ENCODE measurements at places on chromosomes 12 and 14.

DNA sequence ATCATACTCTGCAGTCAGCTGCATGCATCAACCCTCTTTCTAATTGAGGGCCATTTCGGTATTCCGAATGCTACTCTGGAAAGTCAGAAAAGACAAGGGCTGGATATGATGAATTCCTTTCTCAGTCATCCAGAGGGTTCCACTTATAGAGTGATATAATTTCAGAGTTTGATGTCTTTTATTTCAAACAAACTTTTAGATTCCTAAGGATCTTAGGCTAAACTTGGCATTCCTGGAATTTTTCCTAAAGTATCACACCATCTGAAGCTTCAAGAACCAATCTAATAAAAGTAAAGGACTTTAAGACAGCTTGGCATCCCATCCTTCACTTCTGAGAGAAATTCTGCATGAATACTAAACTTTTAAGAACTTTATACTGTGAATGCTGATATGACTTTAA, 69.3 kb upstream of the KCNJ8 start:
- no peaks in the 10 kb centered on the region for H3K36me3 ChIP-seq
- no peak overlapping the region for H3K4me3 ChIP-seq
- H3K27ac ChIP-seq, result no peak overlapping the region
- H3K4me1 ChIP-seq, result no peaks in the 10 kb centered on the region
- H3K27me3 ChIP-seq, result no peaks in the 10 kb centered on the region
- DNase-seq, result no peak

GRCh38 chr14:63996625-63997220, 143.9 kb downstream of the SYNE2 start:
- peaks cover 12% of the 10 kb centered on the region for H3K36me3 ChIP-seq
- H3K27me3 ChIP-seq, result no peaks in the 10 kb centered on the region
- no peak for DNase-seq
- no peak overlapping the region for H3K4me3 ChIP-seq
- no peak overlapping the region for H3K27ac ChIP-seq
- no peaks in the 10 kb centered on the region for H3K4me1 ChIP-seq

DNA sequence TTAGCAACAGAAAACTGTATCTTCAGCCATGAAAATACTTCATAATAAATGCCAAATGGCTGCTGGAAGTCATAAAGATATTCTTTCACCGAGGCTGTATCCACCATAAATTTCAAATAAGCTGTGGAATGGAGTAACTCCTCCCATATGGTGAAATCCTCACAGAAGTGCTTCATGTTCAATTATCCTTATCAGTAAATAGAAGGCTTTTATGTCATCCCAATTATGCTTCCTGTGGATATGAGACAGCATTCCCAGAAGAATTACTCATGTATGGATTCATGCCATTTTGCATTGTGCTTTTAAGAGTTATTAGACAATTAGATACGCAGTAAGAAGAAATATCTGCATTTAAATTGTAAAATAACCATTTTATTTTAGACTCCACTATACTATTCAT, 99.0 kb downstream of the RTN1 start:
- no peak for DNase-seq
- no peak overlapping the region for H3K27ac ChIP-seq
- H3K4me1 ChIP-seq, result no peaks in the 10 kb centered on the region
- H3K36me3 ChIP-seq, result no peaks in the 10 kb centered on the region

DNA sequence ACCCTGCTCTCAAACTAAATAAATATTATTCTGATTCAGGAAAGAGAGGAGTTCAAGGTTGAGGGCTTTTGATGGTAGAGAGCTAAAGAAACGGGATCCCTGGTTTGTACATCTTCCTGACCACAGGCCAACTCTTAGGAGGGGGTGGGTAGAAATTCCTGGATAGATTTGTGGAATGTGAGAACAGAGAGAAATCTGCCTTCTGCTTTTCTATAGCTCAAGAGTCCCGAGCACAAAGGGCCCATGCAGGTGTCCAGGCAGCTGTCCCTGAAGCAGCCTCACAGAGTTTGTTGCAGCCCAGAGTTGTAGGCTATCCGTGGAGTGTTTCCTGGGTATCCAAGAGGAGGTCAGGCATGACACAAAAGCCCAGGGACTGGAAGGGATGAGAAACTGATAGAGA, 198.6 kb downstream of the BCAT1 start:
- no peak for DNase-seq
- H3K36me3 ChIP-seq, result no peaks in the 10 kb centered on the region
- H3K27me3 ChIP-seq, result no peaks in the 10 kb centered on the region
- no peak overlapping the region for H3K27ac ChIP-seq

DNA sequence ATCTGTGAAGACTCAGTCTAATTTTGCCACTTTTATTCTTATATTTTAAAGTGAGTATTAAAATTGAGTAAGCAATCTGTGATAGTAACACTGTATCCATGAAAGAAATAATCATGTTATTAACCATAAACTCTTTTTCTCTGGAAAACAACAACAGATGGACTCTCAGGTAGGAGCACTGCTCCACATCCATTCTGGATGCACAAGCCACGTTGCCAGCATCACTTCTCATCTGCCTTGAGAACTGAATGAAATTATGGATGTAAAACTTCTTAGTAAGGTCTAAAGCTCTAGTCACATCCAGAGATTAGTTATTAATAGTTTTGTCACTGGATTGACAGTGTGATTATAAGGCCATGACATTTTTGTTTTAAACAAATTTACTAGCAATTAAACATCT, 489.1 kb upstream of the SYT1 start:
- H3K4me3 ChIP-seq, result no peak overlapping the region
- H3K4me1 ChIP-seq, result no peaks in the 10 kb centered on the region
- no peak overlapping the region for H3K27ac ChIP-seq
- H3K27me3 ChIP-seq, result no peaks in the 10 kb centered on the region

GRCh38 chr14:41607966-41608663, 1.4 kb downstream of the LRFN5 start:
- DNase-seq, result no peak
- no peaks in the 10 kb centered on the region for H3K36me3 ChIP-seq
- no peak overlapping the region for H3K27ac ChIP-seq
- H3K4me3 ChIP-seq, result no peak overlapping the region

DNA sequence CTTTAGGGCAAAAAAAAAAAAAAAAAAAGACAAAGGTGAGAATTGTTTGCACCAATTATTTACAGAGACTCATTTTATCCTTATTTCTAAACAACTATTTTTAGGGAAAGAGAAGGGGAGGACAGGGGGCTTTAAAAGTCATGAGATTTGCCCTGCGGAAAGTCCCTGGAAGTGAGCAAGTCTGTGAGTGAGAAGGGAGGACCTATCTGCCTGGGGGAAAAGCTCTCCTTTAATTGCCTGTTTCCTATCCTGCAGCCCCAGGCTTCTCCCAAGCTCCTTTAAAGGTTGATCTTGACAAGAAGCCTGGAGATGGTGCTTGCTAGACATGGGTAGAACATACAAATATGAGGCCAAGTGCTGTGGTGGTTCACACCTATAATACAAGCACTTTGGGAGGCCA, 8.3 kb upstream of the CHST11 start:
- no peaks in the 10 kb centered on the region for H3K27me3 ChIP-seq
- no peaks in the 10 kb centered on the region for H3K36me3 ChIP-seq
- H3K4me1 ChIP-seq, result no peaks in the 10 kb centered on the region
- H3K27ac ChIP-seq, result no peak overlapping the region

DNA sequence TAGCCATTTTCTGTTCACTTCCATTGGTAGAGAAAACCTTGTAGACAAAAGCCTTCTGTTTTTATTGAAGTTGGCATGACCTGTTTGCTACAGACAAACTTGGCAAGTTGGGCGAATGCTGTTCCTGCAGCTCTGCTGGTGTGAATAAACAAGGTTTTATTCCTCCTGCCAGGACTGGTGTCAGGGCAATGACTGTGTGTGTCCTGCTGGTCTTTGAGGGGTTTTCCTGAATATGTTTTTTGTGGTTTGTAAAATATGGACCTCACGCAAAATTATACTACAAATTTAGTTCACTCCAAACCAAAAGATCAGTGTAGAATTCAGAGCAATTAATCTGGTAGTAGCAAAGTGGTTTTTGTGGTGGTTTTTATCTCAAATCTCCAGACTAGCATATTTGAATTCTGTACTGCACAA, 140.8 kb downstream of the ERC1 start:
- peaks cover 27% of the 10 kb centered on the region for H3K4me1 ChIP-seq
- DNase-seq, result no peak
- no peaks in the 10 kb centered on the region for H3K27me3 ChIP-seq
- no peak overlapping the region for H3K4me3 ChIP-seq
- no peaks in the 10 kb centered on the region for H3K36me3 ChIP-seq

GRCh38 chr12:31629756-31630732, 29.4 kb upstream of the ETFBKMT start:
- H3K27ac ChIP-seq, result no peak overlapping the region
- DNase-seq, result no peak
- no peaks in the 10 kb centered on the region for H3K36me3 ChIP-seq
- H3K4me1 ChIP-seq, result peaks cover 4% of the 10 kb centered on the region
- H3K27me3 ChIP-seq, result no peaks in the 10 kb centered on the region
- H3K4me3 ChIP-seq, result no peak overlapping the region

DNA sequence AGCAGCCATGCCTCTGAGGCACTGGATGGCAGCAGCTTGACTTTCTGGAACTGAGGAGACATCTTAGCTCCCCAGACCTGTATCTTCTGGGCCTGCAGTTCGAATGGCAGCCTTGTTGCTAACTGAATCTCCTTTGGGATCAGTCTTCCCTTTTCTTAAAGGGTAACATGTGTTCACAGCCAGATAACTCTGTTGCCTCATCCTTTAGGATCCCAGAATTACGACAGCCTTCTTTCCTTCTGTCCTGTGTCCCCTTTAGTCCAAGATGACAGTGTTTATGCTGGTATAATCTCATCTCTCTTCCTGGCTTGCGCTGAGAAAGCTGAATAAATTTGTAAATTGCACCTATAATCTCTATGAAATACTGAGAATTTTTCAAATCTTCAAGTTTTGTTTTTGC, 9.1 kb upstream of the ERC1 start:
- no peaks in the 10 kb centered on the region for H3K36me3 ChIP-seq
- H3K4me3 ChIP-seq, result no peak overlapping the region
- peaks cover 7% of the 10 kb centered on the region for H3K4me1 ChIP-seq
- H3K27me3 ChIP-seq, result no peaks in the 10 kb centered on the region
- H3K27ac ChIP-seq, result no peak overlapping the region

DNA sequence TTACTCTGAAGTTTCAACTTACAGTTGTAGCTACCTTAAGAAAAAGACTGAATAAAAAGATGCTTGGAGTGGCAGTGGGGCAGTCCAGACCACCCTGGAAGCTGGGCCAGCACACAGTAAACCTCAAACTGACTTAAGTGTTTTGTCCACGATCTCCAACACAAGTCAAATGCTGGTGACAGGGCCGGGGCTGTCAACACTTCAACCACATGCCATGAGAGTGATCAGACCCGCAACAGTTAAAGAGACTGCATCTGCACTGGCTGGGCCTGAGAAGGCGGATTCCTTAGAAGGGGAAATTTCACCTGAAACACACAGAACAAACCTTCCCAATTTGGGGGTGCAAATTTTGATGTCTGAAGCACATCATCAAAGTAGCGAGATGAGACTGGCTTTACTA, 223.5 kb upstream of the CAND1 start:
- H3K27me3 ChIP-seq, result peaks cover 56% of the 10 kb centered on the region
- H3K27ac ChIP-seq, result no peak overlapping the region
- DNase-seq, result no peak

GRCh38 chr12:52398176-52398575, 8.0 kb downstream of the KRT82 start:
- no peaks in the 10 kb centered on the region for H3K27me3 ChIP-seq
- DNase-seq, result no peak
- H3K27ac ChIP-seq, result no peak overlapping the region
- no peak overlapping the region for H3K4me3 ChIP-seq

DNA sequence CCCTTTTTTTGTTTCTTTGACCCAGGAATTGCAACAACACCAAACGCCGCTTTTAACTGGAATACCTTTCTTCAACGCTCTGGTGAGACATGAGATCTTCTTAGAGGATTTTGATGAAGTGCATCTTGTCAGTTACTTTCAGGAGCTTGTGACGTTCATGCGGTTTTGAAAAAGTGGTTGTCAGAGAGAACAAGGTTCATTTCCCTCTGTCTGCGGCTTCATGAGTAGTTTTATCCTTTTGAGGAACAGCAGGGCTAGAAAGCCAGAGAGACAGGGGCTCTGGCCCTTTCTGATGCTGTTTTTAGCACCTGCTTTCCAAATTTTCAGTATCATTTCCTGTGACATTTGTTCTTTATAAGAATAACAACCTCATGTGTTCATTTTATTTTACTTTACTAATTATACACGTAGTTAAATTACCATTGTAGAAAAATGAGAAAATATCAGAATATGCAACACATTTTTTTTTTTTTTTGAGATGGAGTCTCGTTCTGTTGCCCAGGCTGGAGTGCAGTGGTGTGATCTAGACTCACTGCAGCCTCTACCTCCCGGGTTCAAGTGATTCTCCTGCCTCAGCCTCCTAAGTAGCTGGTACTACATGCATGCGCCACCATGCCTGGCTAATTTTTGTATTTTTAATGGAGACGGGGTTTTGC, 61.8 kb downstream of the GLT1D1 start:
- H3K27ac ChIP-seq, result no peak overlapping the region
- H3K4me3 ChIP-seq, result no peak overlapping the region
- H3K27me3 ChIP-seq, result no peaks in the 10 kb centered on the region
- H3K36me3 ChIP-seq, result no peaks in the 10 kb centered on the region

GRCh38 chr12:65596514-65597091, 227.7 kb upstream of the HMGA2 start:
- no peak overlapping the region for H3K4me3 ChIP-seq
- H3K36me3 ChIP-seq, result no peaks in the 10 kb centered on the region
- DNase-seq, result no peak
- H3K27ac ChIP-seq, result no peak overlapping the region
- H3K27me3 ChIP-seq, result no peaks in the 10 kb centered on the region

DNA sequence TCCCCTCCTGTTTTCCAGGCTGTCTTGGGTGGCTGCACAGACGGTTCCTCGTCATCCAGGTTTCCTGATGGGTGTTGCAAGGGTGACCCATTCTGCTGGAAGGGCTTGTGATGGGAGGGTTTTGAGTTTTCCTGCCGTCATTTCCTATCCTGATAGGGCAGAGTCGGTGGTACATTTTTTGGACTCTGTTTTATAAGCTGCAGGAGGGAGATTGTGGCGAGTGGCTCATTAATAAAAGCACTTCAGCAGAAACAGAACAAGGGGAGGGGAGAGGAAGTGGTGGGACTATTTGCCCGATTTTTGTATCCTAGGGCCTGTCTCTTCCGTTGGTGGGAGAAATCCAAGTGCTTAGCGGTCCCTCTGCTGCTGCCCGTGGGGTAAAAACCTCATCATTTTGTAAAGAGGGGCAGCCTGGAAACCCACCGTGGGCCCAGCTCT, 40.0 kb downstream of the TSPAN9 start:
- no peaks in the 10 kb centered on the region for H3K36me3 ChIP-seq
- H3K27ac ChIP-seq, result no peak overlapping the region
- H3K27me3 ChIP-seq, result no peaks in the 10 kb centered on the region
- H3K4me1 ChIP-seq, result no peaks in the 10 kb centered on the region
- H3K4me3 ChIP-seq, result no peak overlapping the region

DNA sequence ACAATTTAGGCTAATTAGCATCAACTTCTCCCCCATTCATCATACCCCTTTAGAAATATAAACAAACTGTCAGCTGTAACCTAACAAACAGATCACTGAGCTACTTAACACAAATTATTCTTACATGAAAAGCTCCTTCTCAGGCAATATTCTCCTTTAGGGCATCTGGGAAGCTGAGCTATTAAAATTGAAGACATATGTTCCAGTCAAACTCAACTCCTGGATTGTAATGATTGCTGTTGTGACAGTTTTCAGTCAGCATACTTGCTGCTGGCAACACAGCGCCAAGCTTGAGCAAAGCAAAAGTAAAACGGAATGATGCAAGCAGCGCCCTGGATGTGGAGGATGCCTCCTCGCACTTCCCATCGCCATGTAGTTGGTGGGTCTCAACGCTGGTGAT, 82.4 kb downstream of the SLC25A21 start:
- DNase-seq, result no peak
- no peaks in the 10 kb centered on the region for H3K4me1 ChIP-seq
- H3K36me3 ChIP-seq, result no peaks in the 10 kb centered on the region
- H3K4me3 ChIP-seq, result no peak overlapping the region
- no peak overlapping the region for H3K27ac ChIP-seq
